Omental fat pad (tissue), 4 donors: ENCODE measurements at places on chromosomes 4 and X. TPM values are rescaled to one million over a fixed set of nuclear protein-coding genes. Genes with fewer than 3 reads are reported as not detected.

LRP2BP gene
- total RNA-seq: 2.2 TPM

CMC4 gene
- total RNA-seq: 19.0 TPM

HEPH gene
- 5.5 TPM for total RNA-seq

YY2 gene
- total RNA-seq: 3.0 TPM

NKX6-1 gene
- 0.47 TPM for total RNA-seq

EDNRA gene
- total RNA-seq: 7.6 TPM

SLC6A14 gene
- not detected for total RNA-seq

AVPR2 gene
- 22.7 TPM for total RNA-seq

CDKL2 gene
- total RNA-seq: 0.38 TPM

AWAT2 gene
- not detected for total RNA-seq
